Regular cardiac myocyte (primary cell): ENCODE measurements at places on chromosomes 5 and 9. TPM values are rescaled to one million over a fixed set of nuclear protein-coding genes. Genes with fewer than 3 reads are reported as not detected.

Gene BRD9
- 35.8 and 51.2 TPM in 2 replicates for total RNA-seq

Gene PITX1
- total RNA-seq = 0.38 TPM in 1 of 2 replicates, not detected in the other

Gene PCDHGA7
- total RNA-seq = 1.5 and 3.7 TPM in 2 replicates

Gene SEMA5A
- total RNA-seq = 18.0 and 44.3 TPM in 2 replicates

Gene SH3RF2
- 1.5 and 9.6 TPM in 2 replicates for total RNA-seq

Gene NRARP
- 0.28 and 0.77 TPM in 2 replicates for total RNA-seq

Gene C1QTNF2
- total RNA-seq = 0.28 and 0.58 TPM in 2 replicates

Gene SCAI
- total RNA-seq = 4.6 and 7.6 TPM in 2 replicates

Gene STPG3
- not detected in 2 replicates for total RNA-seq

Gene EPB41L4B
- total RNA-seq = 2.3 and 3.3 TPM in 2 replicates

Gene BSPRY
- not detected in 2 replicates for total RNA-seq

Gene OLFM1
- total RNA-seq = 1.2 and 5.1 TPM in 2 replicates

Gene IL33
- 189 and 383 TPM in 2 replicates for total RNA-seq

Gene C7
- total RNA-seq = 0.96 and 24.8 TPM in 2 replicates

Gene FGF18
- not detected in 2 replicates for total RNA-seq

Gene PCDHA9
- under 0.01 TPM in 2 replicates for total RNA-seq

Gene ENTREP1
- 0.28 and 0.38 TPM in 2 replicates for total RNA-seq

Gene LEAP2
- under 0.01 and 0.28 TPM in 2 replicates for total RNA-seq

Gene FBP1
- total RNA-seq = not detected in 2 replicates

Gene AFAP1L1
- total RNA-seq = 9.6 TPM in 2 replicates

Gene GALNT12
- 9.6 and 30.2 TPM in 2 replicates for total RNA-seq

Gene HACD4
- total RNA-seq = 3.5 and 4.5 TPM in 2 replicates

Gene ARID3C
- under 0.01 and 0.28 TPM in 2 replicates for total RNA-seq

Gene FST
- total RNA-seq = 205 and 256 TPM in 2 replicates
